ENCODE measurements at places on chromosomes 7 and 10. TPM values are rescaled to one million over a fixed set of nuclear protein-coding genes. Genes with fewer than 3 reads are reported as not detected.

Gene FKBP6
- not detected for total RNA-seq

Gene FGF8
- not detected for total RNA-seq

Gene SAMD9
- 3.5 TPM for total RNA-seq

Gene FBXO24
- total RNA-seq, result 0.50 TPM

Gene GNAI1
- 28.6 TPM for total RNA-seq

Gene SPDYE5
- not detected for total RNA-seq

Gene FXYD4
- not detected for total RNA-seq

Gene BTBD16
- total RNA-seq, result not detected

Gene KLF14
- not detected for total RNA-seq

Gene CLCN1
- total RNA-seq, result under 0.01 TPM

Gene GJD4
- not detected for total RNA-seq

Gene PRLHR
- not detected for total RNA-seq

Gene GIMAP1
- total RNA-seq, result not detected

Gene IFIT1B
- total RNA-seq, result not detected

Gene LIPJ
- not detected for total RNA-seq

Gene OR6B1
- total RNA-seq, result not detected

Gene SAP25
- total RNA-seq, result 0.34 TPM

Gene JAKMIP3
- under 0.01 TPM for total RNA-seq

Gene NPFFR1
- not detected for total RNA-seq

Gene C10orf105
- not detected for total RNA-seq

Gene PRSS37
- not detected for total RNA-seq

Gene TFAM
- total RNA-seq, result 19.3 TPM

Gene LGI1
- not detected for total RNA-seq

Gene ZNF503
- 17.0 TPM for total RNA-seq

Gene GNGT1
- total RNA-seq, result not detected

Gene TFPI2
- 4.6 TPM for total RNA-seq

Gene STX1A
- 3.0 TPM for total RNA-seq

Gene PKD2L1
- not detected for total RNA-seq

Gene SYCE1
- not detected for total RNA-seq

Gene TDRD1
- total RNA-seq, result not detected

Gene ABCB1
- total RNA-seq, result not detected

Gene FOXI2
- not detected for total RNA-seq

Gene SEC61A2
- total RNA-seq, result 3.0 TPM

Gene SPDYE6
- total RNA-seq, result not detected

Data from bronchus fibroblast of lung (primary cell).